ENCODE measurements at places on chromosomes 6 and 20.

- DNase-seq = no peak
Observed at GRCh38 chr6:122838060-122838780, 49.2 kb downstream of the SMPDL3A start.

DNA sequence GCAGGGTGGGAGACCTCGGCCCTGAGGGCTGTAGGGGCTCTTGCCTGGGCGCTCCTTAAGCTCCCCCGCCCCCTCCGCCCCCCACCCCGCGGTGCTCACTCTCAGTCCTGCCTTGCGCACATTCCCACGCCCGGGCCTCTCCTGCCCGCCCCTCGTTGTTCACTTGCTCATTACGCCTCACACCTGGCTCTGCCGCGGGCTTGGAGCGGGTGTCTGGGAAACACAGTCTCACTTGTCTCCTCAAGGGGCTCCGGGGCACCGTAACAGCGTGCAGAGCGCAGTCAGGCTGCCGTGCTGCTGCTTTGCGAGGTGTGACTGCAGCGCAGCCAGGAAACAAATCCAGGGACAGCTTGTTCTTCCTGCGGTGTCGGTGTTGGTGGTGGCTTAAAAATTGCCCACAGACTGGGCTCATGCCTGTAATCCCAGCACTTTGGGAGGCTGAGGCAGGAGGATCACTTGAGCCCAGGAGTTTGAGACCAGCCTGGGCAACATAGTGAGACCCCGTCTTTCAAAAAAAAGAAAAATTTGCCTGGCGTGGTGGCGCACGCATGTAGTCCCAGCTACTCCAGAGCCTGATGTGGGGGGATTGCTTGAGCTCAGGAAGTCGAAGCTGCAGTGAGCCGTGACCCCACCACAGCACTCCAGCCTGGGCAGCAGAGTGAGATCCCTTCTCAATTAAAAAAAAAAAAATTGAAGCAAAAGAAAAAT is 4.6 kb downstream of the NPBWR2 start:
- no peak for DNase-seq

DNA sequence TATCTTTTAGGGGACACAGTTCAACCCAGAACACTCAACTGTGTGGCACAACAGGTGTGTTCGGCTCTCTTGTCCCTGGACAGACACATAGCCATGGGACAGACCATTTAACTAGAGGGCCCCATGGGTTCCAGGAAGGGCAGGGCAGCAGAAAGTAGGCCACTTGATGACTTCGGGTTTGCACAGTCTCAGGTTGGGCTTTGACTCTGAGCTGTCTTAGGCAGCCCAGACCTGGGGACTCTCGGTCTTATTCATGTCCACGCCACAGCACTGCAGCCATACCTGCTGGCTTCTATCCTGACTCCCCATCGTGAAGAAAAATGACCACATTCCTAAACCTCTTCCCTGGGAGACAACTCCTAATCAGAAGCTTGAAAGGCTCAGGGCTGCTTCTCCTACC is 146.1 kb upstream of the AKAP12 start:
- no peak for DNase-seq

DNA sequence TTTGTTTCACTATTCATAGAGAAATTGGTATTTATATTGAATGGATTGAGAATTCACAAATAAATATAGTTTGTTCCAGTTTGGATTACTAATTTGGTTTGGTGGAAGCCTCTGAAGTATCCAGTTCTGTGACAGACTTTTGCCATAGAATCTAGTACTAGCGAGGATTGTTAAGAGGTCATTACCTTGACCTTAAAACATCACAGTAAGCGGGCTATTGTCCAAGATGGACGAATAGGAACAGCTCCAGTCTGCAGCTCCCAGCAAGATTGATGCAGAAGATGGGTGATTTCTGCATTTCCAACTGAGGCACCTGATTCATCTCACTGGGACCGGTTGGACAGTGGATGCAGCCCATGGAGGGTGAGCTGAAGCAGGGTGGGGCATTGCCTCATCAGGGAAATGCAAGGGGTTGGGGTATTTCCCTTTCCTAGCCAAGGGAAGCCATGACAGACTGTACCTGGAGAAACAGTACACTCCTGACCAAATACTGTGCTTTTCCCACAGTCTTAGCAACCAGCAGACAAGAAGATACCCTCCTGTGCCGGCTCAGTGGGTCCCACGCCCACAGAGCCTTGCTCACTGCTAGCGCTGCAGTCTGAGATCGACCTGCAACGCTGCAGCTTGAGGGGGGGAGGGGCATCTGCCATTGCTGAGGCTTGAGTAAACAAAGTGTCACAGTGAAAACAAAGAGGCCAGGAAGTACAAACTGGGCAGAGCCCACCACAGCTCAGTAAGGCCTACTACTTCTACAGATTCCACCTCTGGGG is 66.4 kb upstream of the NEDD9 start:
- DNase-seq = no peak

DNA sequence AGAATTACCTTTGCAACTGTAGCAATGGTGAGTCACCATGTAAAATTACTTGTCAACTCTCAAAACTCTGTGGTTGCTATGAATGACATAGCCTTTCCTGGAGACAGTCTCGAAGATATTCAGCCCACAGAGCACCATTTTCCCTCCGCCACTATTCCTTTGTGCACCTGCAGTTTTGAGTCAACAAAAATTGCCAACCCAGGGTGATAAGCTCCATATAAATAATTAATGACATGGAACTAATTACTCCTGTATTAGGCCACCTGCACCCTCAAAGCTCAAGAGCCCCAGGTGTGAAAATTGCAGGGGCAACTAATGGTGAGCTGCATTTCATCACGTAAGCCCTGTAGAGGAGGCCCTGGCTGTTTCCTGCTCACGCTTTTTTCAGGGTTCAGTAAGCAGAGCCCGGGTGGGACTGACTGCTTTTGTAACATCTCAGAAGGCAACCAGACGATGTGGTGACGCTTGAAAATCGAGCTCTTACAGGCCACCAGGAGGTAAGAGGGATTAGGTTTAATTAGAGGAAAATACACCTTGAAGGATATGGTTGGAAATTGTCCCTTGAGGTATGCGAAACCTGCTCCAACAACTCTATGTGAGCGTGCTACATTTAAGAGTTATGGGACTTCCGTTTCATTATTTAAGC is 70.8 kb downstream of the BMP2 start:
- no peak for DNase-seq

DNA sequence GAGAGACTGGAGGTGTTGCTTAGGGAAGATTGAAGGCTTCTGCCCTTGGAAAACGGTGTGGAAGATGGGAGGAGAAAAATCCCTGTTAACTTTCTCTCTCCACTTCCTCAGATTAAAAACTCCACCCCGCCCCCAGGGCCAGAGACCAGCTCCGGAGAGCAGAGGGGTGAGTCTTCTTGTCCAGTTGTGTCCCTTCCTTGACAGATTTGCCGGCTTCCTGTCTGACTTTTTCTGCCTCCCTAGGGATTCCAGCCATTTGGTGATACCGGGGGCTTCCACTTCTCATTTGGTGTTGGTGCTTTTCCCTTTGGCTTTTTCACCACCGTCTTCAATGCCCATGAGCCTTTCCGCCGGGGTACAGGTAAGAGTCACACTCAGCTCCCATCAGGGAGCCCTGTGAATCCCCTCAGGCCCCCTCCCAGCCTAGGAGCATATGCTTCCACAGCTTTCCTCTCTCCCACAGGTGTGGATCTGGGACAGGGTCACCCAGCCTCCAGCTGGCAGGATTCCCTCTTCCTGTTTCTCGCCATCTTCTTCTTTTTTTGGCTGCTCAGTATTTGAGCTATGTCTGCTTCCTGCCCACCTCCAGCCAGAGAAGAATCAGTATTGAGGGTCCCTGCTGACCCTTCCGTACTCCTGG is 1.7 kb downstream of the RNF5 start:
- DNase-seq = no peak

GRCh38 chr20:62646851-62647520 is 4.7 kb downstream of the SLCO4A1 start:
- DNase-seq = no peak

DNA sequence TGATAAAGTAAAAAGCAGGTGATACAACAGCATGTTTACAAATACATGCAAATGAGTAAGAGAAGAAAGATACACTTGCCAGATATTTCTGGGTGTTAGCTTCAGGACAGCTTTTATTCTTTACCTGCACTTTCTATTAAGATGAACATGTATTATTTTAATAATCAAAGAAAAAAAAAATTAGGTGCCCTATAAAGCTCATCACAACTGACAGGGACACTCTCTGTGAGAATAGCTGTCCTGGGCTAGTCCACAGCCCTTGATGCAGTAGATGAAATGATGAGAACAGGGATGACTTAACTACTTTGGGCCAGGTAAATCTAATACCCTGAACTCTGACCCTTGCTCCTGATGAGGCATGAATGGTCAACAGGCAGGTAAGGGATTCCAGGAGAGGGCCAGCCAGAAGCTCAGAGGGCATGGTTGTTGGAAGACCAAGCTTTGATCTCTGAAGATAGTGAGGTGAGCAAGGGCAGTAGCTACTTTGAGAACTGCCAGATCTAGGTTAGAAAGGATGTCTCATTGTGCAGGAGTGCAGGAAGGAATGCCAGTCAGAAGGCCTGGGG is 15.6 kb downstream of the NSFL1C start:
- no peak for DNase-seq

- no peak for DNase-seq
Observed at GRCh38 chr20:48128436-48128835, 343.2 kb upstream of the SULF2 start.

DNA sequence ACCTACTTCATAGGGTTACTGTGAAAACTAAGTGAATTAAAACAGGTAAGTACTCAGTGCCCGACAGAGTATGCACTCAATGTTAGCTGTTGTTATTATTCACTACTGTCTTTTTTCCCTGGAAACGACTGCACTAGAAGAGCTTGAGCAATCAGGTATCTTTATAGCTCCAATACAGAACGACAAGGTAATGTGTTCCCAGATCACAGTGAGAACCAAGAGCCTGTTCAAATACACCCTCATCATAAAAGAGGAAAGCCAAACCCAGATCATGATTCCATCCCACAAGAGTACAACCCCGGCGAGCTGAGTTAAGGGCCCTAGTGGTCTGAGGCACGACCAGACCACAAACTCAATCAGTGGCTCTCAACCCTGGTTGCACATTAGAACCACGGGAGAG is 9.8 kb downstream of the MRPS18A start:
- DNase-seq = no peak

GRCh38 chr6:143234734-143235133 is 174.0 kb downstream of the AIG1 start:
- no peak for DNase-seq

- no peak for DNase-seq
Observed at GRCh38 chr20:57895161-57895855, 185.5 kb upstream of the PMEPA1 start.

DNA sequence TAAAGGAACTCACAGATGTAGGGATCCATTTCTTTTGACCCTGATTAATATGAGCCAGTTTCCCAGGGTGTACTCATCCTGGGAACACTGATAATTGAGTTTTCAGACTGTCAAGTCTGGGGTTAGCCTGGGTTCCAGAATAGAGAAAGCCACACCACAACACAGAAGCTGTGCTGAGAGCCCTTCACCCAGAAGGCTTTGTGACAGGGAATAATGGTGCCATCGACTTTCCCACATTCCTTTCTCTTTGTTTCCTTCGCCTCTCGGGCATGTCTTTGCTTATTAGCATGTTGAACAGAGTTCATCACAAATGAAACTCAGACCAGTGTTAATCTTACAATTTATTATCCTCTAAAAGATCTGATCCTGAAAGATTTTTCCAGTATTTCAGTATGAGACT is 95.0 kb downstream of the TCP11 start:
- no peak for DNase-seq

GRCh38 chr6:170139531-170139930 is 151.3 kb downstream of the DLL1 start:
- DNase-seq = no peak

GRCh38 chr20:62808211-62808865 is 3.7 kb downstream of the OGFR start:
- peak; percentile 85 for DNase-seq

DNA sequence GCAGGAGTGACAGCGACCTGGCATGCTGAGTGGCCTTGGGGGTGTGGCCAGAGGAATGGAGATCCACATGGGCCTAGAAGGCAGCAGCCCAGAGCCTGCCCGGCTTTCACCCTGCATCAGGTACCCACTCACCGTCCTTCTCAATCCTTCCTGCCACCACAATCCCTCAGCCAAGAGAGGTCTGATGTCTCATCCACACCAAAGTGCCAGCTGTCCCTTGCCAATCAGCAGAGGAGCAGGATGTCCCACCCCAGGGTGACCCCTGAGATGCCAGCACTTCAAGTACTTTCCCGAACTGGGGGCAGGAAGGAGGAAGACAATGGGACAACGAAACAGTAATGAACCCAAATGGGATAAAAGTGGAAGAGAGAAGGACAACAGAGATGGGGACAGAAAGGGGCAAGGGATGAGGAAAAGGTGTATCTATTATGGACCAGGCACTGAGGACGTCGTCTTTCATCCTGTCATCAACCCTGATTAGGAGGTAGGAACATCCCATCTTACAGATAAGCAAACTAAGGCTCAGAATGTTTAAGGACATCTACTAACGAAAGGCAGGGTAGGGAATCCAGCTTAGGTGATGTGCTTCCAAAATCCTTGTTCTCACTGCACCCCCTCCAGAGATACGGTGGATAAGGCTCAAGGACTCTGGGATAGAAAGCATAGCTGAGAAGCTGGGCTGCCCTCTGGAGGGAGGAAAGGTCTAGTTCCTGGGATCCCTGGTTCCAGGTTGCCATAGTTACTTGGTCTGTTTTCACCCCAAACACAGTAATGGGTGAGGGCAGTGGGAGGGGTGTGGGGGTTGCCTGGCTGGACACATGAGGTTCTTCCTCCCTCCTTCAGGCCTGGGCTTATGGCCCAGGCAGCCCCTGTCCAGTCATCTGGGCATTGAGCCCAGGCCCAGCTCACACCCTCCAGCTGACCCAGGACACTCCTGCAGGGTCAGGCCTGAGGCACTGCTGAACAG is 4.5 kb upstream of the TNXB start:
- peak; percentile 36 for DNase-seq

- no peak for DNase-seq
Observed at GRCh38 chr6:79048611-79049010, 29.4 kb downstream of the PHIP start.

- DNase-seq = peak; percentile 35
Observed at GRCh38 chr6:51289041-51289440, 470.4 kb downstream of the TFAP2B start.

DNA sequence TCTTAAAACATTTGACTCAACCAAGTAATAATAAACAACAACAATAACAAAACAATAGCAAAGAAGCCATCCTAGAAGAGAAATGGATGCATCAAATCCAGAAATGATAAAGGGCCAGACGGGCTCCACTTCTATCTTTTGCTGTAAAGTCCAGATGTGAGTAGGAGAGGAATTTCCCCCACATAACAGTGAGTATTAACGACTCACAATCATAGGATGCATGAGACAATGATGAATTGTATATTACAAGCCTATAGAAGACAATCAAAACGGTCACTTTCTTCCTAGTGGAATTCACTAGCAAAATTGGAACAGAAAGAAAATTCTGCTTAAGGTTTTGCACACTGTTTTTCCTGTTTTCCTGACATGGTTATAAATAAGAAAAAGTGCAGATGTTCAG is 97.0 kb upstream of the PREP start:
- no peak for DNase-seq

- no peak for DNase-seq
Observed at GRCh38 chr20:7866285-7866684, 74.0 kb downstream of the HAO1 start.

Measured in T47D (cell line).